ENCODE measurements at places on chromosomes 1 and 21.

- DNase-seq, result no peak
Measured at GRCh38 chr1:51351907-51352306, 21.5 kb upstream of the TTC39A start.

DNA sequence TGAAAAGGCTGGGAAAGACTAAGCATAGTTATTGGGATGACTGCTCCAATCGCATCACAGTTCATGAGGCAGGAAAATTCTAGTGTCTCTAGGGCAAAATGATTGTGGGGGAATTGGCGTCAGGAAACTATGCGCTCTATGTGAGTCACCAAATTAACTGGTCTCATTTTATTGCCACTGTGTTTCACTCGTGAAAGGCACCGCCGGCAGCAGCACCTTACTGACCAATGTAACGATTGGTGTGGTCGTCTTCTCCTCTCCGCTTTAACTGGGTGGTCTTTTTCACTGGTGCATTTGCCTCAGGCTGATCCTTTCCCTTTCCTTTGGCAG lies 83.5 kb downstream of the SPAG17 start:
- no peak for DNase-seq

DNA sequence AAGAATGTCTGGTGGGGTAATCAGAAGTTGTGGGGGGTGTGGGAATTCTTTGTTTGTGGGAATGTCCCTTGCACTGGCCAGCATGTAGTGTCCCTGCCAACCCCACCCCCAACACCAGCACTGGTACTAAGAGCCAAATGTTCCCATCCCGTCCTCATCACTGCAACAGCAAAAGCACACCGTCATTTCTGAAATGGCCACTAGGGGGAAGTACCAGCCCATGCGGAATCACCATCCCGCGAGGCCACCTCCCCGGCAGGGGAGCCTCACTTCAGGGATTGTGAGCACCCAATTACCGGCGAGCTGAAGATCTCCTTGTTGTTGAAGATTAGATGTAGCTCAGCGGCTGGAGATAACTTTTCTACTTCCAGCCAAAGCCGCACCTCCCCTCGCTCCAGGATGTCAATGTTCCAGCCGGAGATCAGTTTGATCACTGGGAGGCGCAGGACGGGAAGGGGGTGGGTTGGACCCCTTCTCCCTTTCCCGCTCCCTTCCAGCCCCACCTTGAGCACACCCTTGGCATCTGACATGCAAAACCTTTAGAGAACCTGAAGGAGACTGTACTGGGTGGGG lies 41.0 kb downstream of the MYOM3 start:
- DNase-seq, result peak; percentile 89

DNA sequence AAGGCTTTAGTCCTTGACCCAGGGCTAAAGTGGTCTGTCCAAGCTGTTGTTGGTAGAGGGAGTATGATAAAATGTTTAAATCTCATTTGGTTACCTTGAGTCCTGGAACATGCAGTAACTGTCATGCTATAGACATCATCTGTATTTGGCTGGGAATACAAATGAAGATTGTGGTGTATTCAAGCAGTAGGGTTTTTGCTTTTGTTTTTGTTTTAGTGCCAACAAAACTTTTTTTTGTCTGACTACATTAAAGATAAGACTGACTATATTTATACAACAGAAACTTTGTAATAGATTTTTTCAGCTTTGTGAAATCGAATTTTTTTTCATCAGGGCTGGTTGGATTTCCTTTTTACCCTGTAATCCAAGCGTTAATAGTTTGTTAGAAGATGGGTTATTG lies 7.4 kb upstream of the SARS1 start:
- DNase-seq, result no peak

DNA sequence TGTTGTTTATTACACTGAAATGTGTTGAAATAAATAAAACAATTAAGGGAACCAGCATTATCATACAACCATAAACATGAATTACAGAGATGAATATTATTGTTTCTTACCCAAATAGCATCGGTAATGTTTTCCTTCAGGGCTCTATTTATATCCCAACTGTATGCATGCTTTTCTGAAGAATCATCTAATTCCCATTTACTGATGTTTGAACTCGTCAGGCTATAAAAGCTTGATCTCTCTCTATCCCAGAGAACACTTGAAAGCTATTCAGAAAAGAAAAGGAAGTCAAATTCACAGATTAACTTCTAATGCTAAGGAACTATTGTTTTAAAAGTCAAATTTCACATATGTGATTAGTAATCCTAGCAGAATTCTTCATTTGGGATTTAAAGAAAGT lies 12.4 kb downstream of the NUP133 start:
- DNase-seq, result no peak

DNA sequence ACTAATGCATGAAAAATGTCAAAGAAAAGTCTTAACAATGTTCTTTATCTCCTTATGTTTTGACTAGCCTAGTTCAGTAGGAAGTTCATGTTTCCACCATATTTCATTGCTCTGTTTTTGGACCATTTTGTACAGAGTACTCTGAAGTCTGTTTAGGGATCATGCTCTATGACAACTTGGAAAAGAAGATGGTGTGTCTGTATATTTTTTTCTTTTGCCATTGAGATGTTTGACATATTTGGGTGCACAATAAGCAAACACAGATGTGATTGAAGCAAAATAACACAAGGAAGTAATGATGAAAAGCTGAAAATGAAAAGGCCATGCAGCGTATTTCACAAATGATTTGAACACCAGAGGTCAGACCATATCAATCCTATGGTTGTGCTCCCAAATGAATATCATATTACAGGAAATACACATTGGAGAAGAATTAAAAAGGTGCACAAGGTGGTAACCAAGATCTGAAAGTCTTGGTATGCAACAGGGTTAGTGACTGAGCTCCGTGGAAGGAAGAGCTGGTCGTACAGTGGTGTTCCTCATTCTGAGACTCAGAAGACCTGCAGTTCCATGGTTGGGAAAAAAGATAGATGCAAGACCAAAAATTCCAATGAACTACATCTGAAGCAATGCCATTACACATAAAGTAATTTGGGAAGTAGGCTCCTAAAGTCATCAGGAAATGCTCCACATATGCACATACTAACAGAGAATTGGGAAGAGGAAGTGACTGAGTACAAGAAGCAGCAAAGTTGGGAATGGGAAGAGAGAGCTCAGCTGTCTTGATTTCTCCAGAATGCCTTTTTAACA lies 463.5 kb downstream of the LMO4 start:
- DNase-seq, result no peak

DNA sequence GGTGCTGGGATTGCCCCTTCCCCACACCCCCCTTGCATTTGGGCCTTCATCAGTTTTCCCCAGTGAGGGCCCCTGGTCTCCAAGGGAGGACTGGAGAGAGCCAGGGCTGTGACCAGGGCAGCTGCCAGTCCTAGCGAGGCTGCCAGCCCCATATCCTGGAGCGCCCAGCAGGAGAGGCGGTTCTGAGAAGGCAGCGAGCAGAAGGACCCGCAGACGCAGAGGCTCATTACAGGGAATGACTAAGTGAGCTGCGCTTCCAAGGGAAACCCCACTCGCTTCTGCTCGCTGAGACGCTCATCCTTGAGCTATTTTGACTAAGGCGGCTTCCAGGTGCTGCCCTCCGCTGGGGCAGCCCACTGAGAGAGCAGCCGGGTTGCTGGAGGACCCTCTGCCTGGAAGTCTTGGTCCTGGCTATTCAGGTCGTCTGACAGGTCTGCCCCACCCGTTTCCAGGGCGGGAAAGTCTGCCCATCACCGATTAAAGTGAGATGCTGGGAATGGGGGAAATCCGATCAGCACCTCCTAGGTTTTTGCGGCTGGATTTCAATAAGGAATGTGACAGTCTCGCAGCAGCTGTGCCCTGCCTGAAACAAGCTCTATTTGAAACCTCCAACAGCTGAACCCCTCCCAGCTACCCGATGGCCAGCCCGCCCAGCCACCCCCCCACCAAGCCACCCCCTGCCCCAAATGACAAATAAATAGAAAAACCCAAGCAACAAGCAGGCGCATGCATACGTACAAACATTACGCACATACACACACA lies 2.8 kb downstream of the KCNN3 start:
- DNase-seq, result no peak
